H1 (cell line): ENCODE measurements at places on chromosomes 7 and 10. TPM values are rescaled to one million over a fixed set of nuclear protein-coding genes. Genes with fewer than 3 reads are reported as not detected.

Gene IL2RA
- not detected in 2 replicates for total RNA-seq

Gene NKX2-3
- not detected in 2 replicates for total RNA-seq

Gene SPDYE2
- total RNA-seq, result not detected in 2 replicates

Gene TMEM130
- total RNA-seq, result 2.9 and 3.7 TPM in 2 replicates

DNA sequence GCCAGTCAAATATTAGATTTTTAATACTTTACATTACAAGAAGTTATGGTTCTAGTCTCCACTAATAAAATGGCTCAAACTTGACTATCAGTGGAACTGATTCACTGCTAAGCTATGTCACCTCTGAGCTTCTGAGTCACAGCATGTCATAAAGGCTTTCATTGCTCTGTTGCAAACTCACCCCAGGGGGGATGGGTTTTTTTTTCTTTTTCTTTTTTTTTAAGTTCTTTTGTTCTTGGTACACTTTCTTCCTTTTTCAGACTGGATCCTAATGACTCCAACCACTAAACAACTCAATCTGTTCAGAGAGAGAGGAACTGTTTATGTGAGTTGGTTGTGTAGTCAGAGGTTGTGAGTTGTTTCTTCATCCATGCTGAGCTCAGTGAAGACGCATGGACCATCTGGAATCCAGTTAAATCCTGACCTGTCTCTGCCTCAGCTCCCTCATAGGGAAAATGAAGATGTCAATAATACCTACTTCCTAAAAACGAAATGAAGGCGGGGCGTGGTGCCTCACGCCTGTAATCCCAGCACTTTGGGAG, 11.0 kb downstream of the MYOF start:
- H3K27me3 ChIP-seq, result no peaks in the 10 kb centered on the region
- H3K27ac ChIP-seq, result no peak overlapping the region
- no peak for DNase-seq
- no peaks in the 10 kb centered on the region for H3K36me3 ChIP-seq
- H3K4me1 ChIP-seq, result no peaks in the 10 kb centered on the region
- no peak overlapping the region for H3K4me3 ChIP-seq

DNA sequence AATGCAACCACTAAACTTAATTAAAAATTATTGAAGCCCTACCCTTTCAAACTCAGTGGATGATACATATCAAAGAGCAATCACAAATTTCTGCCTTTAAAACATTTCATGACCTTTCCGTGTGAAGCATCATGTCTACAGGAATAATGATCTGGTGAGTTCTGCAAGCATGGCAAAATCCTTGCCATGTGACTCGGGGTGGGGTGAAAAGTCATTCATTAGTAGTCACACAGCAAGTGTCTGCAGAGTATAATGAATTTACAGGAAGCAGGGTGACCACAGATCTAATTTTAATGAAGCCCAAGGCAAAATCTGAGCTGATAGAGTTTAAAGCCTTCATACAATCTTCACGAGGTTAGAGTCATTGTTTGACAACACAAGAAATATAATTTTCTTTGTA, 351.9 kb downstream of the THSD7A start:
- H3K4me1 ChIP-seq, result no peaks in the 10 kb centered on the region
- H3K36me3 ChIP-seq, result no peaks in the 10 kb centered on the region
- DNase-seq, result no peak
- no peak overlapping the region for H3K4me3 ChIP-seq

DNA sequence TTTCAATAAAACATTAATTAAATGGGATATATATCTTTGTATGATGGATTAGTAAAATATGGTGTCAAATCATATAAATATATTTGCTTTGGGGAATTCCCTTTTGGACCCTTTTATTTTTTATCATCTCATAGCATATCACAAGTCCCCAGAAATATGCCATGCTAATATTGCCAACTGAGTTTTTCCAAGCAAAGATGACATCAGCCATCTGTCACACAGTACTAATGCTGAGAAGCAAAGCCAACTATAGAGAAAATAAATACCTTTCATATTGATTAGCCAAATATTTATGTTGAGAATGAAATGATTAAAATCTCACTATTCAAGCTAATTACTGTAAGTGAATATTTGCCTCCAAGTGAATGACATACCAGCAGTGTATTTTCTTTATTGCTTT, 575.3 kb downstream of the ETV1 start:
- H3K36me3 ChIP-seq, result no peaks in the 10 kb centered on the region
- H3K27me3 ChIP-seq, result no peaks in the 10 kb centered on the region
- H3K4me1 ChIP-seq, result no peaks in the 10 kb centered on the region
- no peak overlapping the region for H3K27ac ChIP-seq

DNA sequence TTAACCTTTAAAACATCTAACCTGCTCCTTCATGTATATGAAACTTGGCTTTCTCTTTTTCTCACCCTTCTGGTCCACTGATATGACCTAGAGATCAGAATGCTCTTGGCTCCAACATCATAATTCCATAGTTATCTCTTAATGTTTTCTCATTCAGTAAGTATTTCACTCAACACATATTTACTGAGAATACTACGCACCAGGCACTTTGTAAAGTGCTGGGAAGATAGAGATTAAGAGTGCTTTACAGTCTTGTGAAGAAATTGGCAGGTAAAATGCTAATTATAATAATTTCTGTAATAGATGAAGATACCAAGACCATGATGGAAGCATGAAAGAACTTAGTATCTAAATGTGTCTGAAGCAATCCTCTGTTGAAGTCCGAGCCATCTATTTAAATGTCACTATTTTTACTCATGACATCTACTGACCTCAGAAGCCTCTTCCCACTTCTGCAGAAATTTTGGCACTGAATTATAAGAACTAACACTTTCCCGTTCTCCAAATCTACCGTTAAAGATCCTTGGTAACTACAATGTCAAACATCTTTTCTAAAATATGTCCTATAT, 116.2 kb downstream of the HBP1 start:
- H3K36me3 ChIP-seq, result no peaks in the 10 kb centered on the region
- no peak for DNase-seq
- no peaks in the 10 kb centered on the region for H3K4me1 ChIP-seq
- H3K27ac ChIP-seq, result no peak overlapping the region
- H3K4me3 ChIP-seq, result no peak overlapping the region

- H3K4me1 ChIP-seq, result no peaks in the 10 kb centered on the region; the same call in 1 of the 2 replicates
- no peak overlapping the region for H3K4me3 ChIP-seq
- H3K27ac ChIP-seq, result no peak overlapping the region
- H3K27me3 ChIP-seq, result no peaks in the 10 kb centered on the region
- no peak for DNase-seq
Measured at GRCh38 chr10:122490786-122491680, 29.7 kb downstream of the HTRA1 start.
